ENCODE measurements at places on chromosomes 12 and 14. TPM values are rescaled to one million over a fixed set of nuclear protein-coding genes. Genes with fewer than 3 reads are reported as not detected.

Gene TSPAN8
- not detected for total RNA-seq

Gene CSRNP2
- 13.6 TPM for total RNA-seq

Gene TAS2R14
- total RNA-seq = 0.94 TPM

Gene C12orf57
- total RNA-seq = 189 TPM

Gene CCDC197
- 0.53 TPM for total RNA-seq

Gene FAIM2
- 0.91 TPM for total RNA-seq

Gene SMOC1
- total RNA-seq = not detected

Gene C12orf50
- total RNA-seq = 0.11 TPM

Gene TAS2R7
- not detected for total RNA-seq

Gene KRT82
- not detected for total RNA-seq

Gene STXBP6
- not detected for total RNA-seq

Gene SSPN
- not detected for total RNA-seq

Gene CLEC6A
- not detected for total RNA-seq

Gene BMP4
- not detected for total RNA-seq

Gene KRT77
- total RNA-seq = not detected

Gene AKAP6
- 2.0 TPM for total RNA-seq

Gene KRT80
- not detected for total RNA-seq

Gene AKAP3
- 1.3 TPM for total RNA-seq

Gene MYO1H
- not detected for total RNA-seq

Gene TOMM20L
- not detected for total RNA-seq

Gene VPS29
- 84.4 TPM for total RNA-seq

Measured in activated CD4-positive, alpha-beta T cell treated with anti-CD3 and anti-CD28 coated beads for 36 hours (primary cell).